ENCODE measurements at places on chromosomes 7 and 10. TPM values are rescaled to one million over a fixed set of nuclear protein-coding genes. Genes with fewer than 3 reads are reported as not detected.

Gene GSTO2
- total RNA-seq, result 0.72 TPM

Gene FOXP2
- not detected for total RNA-seq

Gene SEMA3E
- not detected for total RNA-seq

Gene BMPER
- total RNA-seq, result not detected

Gene CYP3A5
- total RNA-seq, result not detected

Gene AKR1E2
- total RNA-seq, result 7.3 TPM

Gene OR2A42
- total RNA-seq, result not detected

Gene GPR15LG
- total RNA-seq, result not detected

Gene HYAL4
- not detected for total RNA-seq

Gene GNAT3
- not detected for total RNA-seq

Gene EBLN1
- not detected for total RNA-seq

Gene CEP41
- 16.4 TPM for total RNA-seq
